ENCODE measurements at places on chromosomes 2 and 18. TPM values are rescaled to one million over a fixed set of nuclear protein-coding genes. Genes with fewer than 3 reads are reported as not detected.

The CBLN2 gene
- total RNA-seq, result not detected

The SPDYA gene
- total RNA-seq, result 1.9 TPM

The EPHA4 gene
- total RNA-seq, result 0.31 TPM

The TCF23 gene
- not detected for total RNA-seq

GRCh38 chr18:13616041-13616440, 110.3 kb downstream of the FAM210A start:
- no peak for DNase-seq

DNA sequence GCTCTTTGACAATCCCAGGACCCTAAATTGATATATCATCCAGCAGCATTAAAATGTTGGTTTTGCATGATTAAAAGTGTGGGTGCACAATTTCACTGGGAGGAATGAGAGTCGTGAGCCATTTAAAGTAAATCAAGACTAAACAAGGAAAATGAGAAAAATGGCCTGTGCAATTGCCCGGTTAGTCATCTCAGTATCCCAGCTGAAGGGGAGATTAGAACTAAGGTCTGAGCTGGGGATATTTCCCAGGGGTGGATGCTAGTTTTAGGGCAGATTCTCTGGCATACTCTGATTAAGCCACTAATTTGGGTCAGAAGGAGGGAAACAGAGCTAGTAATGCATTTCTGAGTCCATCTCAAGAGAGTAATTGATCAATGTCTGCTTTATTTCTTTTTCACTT, 177.2 kb downstream of the EN1 start:
- peak; percentile 21 for DNase-seq

- no peak for DNase-seq
Observed at GRCh38 chr2:154158101-154158500, 286.4 kb downstream of the GALNT13 start.

- no peak for DNase-seq
Observed at GRCh38 chr2:56108806-56109205, 75.0 kb upstream of the CCDC85A start.

GRCh38 chr18:61398961-61399705, 65.9 kb downstream of the CDH20 start:
- DNase-seq, result no peak

DNA sequence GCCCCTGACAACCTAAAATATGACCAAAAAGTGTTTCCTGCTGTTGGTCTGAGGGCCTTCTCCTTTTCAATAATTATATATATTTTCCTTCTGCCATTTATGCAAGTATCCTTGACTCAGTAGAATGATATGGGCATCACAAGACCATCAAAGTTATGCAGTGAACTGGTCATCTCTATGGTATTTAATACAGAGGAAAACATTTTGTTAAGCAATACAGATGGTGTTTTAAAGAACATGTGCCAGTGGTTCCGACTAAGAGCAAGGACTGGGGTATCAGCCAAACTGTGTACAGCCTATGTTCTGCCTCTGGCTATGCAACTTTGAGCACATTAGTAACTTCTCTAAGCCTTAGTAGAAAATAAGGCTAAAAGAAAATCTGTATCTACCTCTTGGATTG, 179.0 kb downstream of the TRABD2A start:
- no peak for DNase-seq

GRCh38 chr2:168686452-168687191, 115.8 kb upstream of the NOSTRIN start:
- no peak for DNase-seq
